ENCODE measurements at places on chromosomes 6 and 20.

- DNase-seq: no peak
Measured at GRCh38 chr20:32883081-32883480, 24.4 kb downstream of the EFCAB8 start.

DNA sequence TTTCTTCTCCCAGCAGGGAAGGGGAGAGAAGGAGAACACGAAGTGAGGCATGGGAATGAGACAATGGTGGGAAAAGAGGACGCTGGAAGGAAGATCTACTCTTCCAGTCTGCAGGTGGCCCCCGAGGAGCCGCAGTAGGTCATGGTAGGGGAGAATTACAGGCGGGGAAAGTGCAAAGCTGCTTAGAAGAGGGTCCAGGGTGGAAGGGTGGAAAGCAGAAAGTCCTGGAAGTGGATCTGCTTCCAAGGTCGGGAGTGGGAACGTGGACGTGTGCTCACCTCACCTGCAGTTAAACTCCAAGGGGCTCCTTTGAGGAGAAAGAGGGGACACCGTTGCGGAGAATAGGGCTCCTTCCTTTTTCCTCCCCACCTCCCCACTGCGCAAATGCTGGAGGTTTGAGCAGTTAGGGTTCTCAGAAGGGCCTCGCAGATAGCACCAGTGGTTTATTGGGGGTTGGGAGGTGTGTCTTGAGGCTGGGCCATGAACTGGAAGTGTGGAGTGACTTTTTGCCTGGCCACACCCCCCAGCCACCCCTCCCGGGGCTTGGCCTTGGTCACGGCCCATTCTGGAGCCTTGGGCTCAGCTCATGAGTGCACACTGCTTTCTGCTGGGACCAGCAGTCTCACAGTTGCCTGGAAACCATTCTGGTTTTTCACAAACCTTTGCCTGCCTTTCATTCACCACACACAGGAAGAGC lies 100.4 kb upstream of the MLN start:
- no peak for DNase-seq

GRCh38 chr6:78618970-78619369 lies 248.4 kb upstream of the IRAK1BP1 start:
- DNase-seq: no peak

GRCh38 chr6:106488494-106489370 lies 128.2 kb downstream of the CRYBG1 start:
- DNase-seq: no peak

DNA sequence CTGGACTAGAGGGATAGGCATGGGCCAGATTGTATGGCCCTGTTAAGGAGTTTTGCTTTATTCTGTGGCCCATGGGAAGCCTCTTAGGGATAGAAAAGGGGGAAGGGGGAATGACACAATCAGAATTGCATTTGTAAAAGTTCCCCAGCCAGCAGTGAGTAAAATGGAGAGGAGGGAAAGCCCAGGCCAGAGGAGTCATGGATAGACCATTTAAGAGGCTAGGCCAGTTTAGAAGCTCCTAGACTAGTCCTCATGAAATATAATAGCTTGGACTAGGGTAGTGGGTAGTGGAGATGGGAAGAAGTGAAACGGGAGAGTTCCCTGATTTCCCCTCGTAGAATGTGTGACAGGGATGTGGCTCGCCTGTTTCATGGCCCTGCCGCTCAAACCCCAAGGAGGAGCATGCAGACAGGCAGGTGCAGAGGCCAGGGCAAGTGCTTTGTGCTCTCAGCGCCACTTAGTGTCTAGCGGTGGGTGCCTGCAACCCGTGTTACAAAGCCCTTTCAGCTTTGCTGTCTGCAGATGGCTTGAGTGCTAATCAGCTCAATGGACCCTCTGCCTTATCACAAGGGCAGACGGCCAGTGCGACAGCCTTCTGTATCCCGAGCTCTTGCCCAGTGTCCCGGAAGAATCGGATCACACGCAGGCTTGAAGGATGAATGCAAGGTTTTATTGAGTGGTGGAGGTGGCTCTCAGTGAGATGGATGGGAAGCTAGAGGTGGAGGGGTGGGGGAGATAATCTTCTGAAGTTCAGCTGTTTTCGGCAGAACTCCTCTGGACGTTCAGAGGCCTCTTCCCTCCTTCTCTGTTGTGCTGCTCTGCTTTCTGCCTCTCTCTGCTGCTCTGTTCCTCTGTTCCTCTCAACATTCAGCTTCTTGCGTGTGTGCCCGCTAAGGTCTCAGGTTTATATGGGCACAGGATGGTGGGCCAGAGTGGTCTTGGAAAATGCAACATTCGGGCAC lies 141.1 kb downstream of the CEP57L1 start:
- peak; percentile 57 for DNase-seq

GRCh38 chr6:4268171-4268570 lies 132.8 kb upstream of the ECI2 start:
- DNase-seq: no peak

DNA sequence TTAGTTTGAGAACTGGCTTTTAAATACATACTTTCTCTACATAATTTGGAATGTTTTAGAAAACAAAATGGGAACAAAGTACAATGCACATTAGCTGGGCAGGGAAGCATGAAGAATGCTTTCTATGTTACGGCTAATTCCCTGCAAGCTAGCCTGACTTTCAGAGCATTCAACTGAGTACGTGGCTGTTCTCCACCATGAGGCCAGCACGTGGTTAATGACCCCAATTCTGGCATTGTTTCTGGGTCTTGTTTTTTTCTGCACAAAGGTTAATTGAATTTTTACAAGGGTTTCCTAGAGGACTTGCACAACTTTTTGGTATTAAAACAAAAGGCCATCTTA lies 208.6 kb upstream of the AGPAT4 start:
- no peak for DNase-seq

- no peak for DNase-seq
Measured at GRCh38 chr6:37399131-37399530, 33.9 kb upstream of the CMTR1 start.

DNA sequence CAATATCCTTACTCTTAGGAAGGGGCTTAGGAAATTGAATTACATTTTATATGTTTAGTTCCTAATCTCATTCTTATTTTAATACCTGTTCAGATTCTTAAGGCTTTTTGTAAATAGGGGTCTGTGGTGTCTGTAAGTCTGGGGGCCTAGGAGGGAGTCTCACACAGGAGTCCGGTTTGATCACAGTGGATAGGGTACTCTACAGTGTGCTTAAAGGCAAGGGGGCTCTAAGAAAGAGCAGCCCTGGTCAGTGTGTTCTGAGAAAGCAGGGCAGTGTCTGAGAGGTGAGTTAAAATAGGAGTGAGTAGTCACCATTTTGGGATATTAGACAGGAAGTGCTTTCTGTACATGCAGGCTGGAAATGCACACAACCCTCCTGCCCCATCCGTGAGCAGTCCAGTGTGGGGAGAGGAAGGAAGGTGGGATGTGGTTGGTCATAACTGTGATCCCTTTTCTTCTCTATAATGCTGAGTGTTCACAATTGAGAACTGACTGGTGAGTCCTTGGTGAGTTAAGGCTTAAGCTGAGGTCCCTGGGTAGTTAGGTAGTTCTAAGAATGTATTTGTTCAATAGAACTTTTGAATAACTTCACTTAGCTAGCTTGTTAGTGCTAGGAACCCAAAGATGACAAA lies 50.0 kb downstream of the CDKAL1 start:
- DNase-seq: no peak

GRCh38 chr6:16667509-16667908 lies 93.8 kb downstream of the ATXN1 start:
- DNase-seq: no peak

GRCh38 chr6:139960671-139961070 lies 586.2 kb upstream of the CITED2 start:
- no peak for DNase-seq
